ENCODE measurements at places on chromosomes 11 and 22.

GRCh38 chr22:44180706-44181032 is at the start of gene PARVG:
Gene PARVG (plus strand): TSS chr22:44180925. CDS start chr22:44183330, 2,405 bp downstream.
- no peak for DNase-seq

DNA sequence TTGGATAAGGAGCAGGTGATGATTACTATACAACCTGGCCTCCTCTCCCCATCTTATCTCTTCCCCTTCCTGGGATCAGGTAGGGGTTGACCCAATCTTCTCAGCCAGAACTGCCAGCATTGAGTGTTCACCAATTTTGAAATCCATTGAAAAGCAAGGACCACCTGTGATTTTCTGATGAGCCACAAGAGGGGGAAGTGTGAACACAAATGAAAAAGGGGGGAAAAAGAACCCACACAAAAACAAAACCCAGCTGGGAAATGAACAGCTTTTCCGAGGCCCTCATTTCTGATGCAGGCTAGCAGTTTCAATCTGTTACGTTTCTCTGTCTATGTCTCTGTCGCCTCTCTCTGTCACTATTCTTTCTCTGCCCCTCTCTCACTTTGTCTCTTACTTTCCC is 161.9 kb downstream of the INSC start:
- no peak for DNase-seq

- no peak for DNase-seq
Measured at GRCh38 chr11:115643549-115644270, 139.5 kb upstream of the CADM1 start.

DNA sequence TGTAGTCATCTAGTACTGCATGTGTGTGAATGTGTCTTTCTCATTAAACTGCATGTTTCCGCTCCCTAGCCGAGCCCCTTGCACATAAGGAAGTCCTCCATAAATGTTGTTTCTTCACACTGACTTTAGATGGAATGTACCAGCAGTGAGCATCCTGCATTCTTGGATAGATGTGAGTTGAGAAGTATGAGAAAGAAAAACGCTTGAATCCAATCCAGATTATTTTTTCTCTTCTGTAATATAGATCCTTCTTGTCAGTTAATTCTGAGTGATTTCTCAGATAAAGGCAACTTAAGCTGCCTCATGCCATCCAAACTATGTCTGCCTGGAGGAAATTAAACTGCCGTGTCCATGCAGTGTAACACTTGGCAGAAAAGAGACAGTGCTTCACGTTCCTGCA is 268.1 kb upstream of the ISX start:
- no peak for DNase-seq

- DNase-seq: no peak
Measured at GRCh38 chr22:24393848-24394247, 33.6 kb upstream of the ADORA2A start.

DNA sequence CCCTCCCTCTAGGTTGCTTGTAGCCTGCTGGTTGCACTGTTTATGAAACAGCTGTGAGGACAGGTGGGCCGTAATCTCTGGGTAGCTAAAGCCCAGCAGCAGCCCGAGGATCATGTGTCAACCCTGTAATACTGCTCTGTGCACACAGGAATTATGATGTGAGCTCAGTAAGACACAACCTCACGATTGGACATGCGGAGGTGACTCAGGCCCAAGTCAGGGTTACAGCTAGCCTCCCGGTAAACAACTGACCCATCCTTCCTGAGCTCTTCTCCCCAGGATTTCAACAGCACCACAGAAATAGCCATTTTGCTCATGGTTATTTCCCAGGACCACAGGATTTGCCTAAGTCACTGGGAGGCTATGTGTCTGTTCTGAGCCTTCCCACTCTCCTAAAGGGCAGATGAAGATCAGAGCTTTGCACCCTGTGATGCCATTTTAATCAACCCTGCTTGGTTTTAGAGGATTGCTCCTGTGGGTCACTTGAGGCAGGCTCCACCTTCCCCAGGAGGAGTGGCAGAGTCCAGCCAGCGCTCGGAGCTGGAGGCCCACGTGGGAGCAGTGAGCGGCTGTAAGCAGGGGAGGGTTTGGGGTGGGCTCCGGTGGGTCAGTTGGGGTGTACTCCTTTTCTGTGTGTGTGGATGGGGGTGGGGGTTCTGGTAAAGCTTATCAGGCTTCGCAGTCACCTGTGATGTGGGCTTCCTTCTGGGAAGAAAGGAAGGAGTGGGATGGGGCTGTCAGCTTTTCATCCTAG is at the start of gene AMPD3:
AMPD3 (plus strand) TSS at position 387 of the 754 bp plus-strand sequence. CDS start 6,256 bp downstream, outside the sequence.
- DNase-seq: peak; percentile 33

DNA sequence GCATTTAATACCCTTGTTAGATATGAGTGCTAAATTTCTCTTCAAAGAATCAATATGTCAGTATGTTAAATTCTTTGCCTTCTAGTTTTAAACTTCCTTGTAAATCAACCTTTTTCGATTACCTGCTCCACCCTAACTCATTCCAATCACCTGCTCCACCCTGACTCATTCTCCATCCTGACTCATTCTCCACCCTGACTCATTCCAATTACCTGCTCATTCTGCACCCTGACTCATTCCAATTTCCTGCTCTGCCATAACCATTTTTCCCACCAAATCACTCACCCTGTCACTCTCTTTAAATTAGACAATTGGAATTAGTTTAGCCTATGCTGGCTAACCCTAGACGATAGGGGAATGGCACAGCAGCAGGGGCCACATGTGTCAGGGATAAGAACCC is 519.5 kb upstream of the LRRC4C start:
- no peak for DNase-seq

GRCh38 chr11:36248436-36248835 is 40.8 kb downstream of the COMMD9 start:
- DNase-seq: no peak

DNA sequence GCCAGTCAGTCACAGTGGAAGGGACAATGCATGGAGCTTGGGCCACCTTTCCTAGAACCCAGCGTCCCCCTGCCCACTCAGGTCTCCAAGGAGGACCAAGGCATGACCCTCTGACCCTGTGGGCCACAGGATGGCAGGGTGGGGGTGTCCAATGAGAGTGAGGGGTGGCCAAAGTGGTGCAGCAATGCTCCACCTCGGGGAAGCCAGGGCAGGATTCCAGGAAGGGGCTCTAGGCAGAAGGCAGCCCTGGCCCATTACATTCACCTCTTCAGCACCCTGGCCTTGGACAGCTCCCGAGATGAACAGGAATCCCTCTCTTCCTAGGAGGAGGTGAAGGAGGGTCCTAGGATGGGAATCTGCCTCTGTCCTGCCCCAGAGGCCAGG is 597.5 kb downstream of the BRD1 start:
- DNase-seq: no peak

DNA sequence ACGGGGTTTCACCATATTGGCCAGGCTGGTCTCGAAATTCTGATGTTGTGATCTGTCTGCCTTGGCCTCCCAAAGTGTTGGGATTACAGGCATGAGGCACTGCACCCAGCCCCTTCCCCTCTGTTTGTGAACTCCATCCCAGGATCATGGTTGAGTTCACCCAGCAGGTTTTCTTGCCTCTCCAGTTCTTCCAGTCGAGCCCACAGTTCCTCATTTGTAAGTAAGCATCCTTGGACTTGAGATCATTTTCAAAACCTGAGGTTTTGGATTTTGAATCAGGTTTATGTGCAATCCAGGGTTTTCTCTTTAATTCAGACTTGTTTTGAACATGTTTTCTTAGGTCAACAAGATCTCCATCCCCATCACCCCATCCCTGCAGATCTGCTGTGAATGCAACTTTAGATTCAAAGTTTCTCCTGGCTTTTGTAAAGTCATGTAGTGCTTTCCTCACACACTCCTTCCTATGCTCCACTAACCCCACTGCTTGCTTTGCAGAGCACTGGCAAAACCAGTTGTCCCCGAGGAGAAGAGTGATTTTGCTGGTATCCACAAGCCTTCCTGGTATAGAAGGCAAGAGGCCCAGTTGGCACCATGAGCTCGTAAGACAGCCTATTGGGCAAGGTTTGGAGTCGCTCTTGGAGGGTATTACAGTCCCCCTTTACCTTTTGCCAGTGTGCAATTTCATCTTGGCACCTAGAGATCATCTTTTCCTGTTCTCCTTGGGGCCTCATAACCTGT is 14.7 kb upstream of the VPREB1 start:
- DNase-seq: no peak

DNA sequence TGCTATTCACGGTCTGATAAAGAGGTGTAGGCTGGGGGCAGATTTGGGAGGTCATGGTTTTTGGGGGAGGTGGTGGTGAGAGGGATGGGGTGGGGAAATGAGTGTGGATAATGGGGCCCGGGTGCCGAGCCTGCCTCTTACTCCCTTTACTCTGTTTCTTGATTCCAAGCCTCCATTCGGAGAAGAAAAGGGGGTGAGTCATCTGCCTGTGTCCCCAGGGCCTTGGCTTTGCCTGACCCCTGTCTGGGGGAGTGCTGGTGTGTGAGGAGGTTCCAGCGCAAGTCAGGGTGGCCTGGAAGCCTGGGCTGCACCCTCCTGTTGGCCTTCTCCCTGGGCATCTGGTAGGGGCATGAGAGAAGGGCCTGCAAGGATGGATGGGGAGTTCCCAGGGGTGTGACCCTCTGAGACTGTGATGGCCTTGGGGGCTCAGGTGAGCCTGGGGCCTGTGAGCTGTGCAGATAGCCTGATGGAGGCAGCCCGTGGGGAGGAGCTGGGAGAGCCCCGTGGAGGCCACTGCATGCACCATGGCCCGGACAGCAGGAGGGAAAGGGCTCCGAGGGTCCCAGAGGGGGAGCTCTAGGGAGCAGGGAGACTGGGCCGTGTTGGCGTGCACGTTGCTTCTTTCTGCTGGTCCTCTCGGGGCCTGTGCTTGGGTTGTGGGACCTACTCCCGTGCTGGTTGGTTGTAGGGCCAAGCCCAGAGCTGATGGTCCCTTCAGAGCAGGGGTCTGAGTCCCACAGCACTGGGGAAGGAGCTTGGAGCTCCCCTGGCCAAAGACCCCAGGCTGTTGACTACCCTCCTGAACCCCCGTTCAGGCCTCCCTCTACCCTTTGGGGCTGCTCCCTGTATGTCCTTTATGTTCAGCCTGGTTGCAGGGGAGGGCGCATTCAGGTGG is 26.3 kb upstream of the ACR start:
- DNase-seq: no peak

DNA sequence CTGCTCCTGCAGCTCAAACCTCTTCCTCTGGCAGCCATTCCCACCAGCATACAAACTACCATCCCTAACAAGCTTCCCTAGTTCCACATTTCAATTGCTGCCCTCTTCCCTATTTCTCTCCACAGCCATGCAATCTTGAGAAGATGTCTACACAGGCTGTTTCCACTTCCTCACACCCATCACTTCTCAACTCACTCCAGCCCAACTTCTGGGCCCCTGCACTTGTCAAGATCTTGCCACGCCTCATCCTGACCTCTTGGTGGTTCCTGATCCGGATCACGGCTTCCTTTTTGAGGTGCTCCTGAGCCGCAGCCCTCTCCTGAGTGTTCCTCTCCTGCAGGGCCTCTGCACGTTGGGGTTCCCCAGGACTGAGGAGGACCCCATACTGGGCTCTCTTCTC is 22.6 kb downstream of the RPL27A start:
- no peak for DNase-seq

GRCh38 chr11:131235328-131236298 is 134.8 kb upstream of the NTM start:
- DNase-seq: no peak

- DNase-seq: no peak
Measured at GRCh38 chr22:47474464-47474863, 712.0 kb downstream of the TBC1D22A start.

GRCh38 chr11:61787928-61788491 is 4.4 kb downstream of the TMEM258 start:
- peak; percentile 55 for DNase-seq

GRCh38 chr11:69982690-69983570 is 95.2 kb upstream of the ANO1 start:
- DNase-seq: no peak

GRCh38 chr11:1060410-1060809 is 14.3 kb upstream of the MUC2 start:
- no peak for DNase-seq

DNA sequence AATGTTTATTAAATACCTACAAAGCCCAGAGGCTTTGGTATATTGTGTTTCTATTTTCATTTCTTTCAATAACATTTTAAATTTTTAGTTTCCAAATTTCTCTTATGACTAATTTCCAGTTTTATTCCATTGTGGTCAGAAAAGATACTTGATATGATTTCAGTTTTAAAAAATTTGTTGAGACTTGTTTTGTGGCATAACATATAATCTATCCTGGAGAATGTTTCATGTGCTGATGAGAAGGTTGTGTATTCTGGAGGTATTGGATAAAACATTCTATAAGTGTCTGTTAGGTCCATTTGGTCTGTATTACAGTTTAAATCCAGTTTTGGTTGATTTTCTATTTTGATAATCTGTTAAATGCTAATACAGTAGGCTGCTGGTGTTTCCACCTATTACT is 9.8 kb upstream of the RAG1 start:
- no peak for DNase-seq

DNA sequence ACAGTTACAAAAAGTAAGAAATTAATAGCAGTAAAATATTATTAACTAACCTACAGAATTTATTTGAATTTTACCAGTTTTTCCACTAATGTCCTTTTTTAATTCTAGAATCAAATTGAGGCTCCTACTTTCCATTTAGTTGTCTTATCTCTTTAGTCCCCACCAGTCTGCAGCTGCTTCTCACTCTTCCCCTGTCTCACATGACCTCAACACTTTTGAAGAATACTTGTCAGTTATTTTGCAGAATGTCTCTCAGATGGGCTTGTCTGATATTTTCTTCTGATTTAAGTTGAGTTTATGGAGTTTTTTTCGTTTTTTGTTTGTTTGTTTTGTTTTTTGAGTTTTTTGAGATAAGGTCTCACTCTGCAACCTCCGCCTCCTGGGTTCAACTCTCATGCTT is 74.3 kb upstream of the ADORA2A start:
- no peak for DNase-seq

DNA sequence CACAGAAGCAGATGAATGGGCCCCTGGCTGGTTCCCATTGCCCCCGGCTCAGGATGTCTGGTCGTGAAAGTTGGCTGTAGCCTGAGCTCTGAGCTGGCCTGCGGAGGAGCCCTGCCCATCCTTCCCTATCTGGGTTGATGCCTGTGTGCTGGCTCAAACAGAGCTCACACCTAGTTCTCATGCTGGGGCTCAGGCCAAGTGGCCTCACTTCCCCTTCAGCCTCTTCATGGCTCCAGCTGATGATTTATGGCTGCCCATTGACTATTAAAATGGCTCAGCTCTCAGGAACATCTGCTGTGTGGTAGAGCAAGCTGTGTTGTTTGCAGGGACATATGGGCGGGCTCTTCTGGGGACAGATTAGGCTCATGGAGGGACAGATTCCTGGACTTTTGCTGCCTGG is 64.7 kb downstream of the ADAMTS15 start:
- DNase-seq: no peak

DNA sequence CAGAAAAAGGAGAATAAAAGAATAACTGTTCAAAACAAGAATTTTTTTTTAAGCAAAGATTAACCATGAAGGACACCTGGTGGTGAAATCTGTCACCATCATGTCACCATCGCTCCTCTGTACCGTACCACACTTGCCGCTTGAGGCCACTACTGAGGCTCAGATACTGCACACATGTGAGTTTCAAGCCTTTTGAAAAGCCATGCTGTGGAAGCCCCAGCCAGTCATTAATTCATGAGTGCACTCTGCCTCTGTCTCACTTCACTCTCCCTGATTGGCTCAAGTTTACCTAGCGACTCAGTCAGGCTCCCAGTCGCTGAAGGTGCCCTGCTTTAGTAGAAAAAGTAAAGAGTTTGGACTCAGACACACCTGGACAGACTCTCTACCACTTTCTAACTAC is 6.6 kb upstream of the MS4A12 start:
- DNase-seq: no peak

Data from hematopoietic multipotent progenitor cell treated with erythropoietin and hydrocortisone succinate and interleukin-3 and kit ligand, for 17 days (in vitro differentiated cells).